A549 treated with dexamethasone at 1 μM for 4 hours (cell line): ENCODE measurements at places on chromosomes 7 and 10. TPM values are rescaled to one million over a fixed set of nuclear protein-coding genes. Genes with fewer than 3 reads are reported as not detected.

The PLEKHA8 gene
- total RNA-seq, result 4.5 to 7.0 TPM (median 6.2 TPM) in 5 replicates

The PNLIPRP1 gene
- total RNA-seq, result not detected in 5 replicates

The PON3 gene
- total RNA-seq, result 30.4 to 39.5 TPM (median 35.4 TPM) in 5 replicates

The ZNF503 gene
- 5.3 to 9.1 TPM (median 8.4 TPM) in 5 replicates for total RNA-seq

The NPY gene
- total RNA-seq, result not detected in 5 replicates

The SPAM1 gene
- total RNA-seq, result not detected in 5 replicates
